Progenitor cell of endocrine pancreas (in vitro differentiated cells): ENCODE measurements at places on chromosomes 5 and 9.

GRCh38 chr5:6115852-6116251 is 262.5 kb downstream of the MED10 start:
- DNase-seq, result no peak

DNA sequence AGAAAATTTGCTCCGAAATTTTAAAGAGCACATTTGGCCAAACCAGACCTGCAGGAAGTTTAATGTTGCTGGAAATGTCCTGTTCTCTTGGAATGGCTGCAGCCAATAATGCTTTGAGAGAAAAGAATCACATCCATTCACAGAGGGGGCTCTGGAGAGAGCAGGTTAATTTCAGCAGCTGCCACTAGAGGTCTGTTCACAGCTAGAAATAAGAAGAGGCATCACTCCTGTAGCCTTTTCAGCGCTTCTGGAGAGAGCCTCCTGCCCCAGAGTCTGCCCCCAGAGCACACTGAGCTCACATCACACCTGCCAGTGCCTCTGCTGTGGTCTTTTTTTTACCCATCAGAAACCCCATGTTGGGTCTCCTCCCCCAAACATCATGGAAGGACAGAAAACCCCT is 124.8 kb upstream of the RAD23B start:
- DNase-seq, result no peak

DNA sequence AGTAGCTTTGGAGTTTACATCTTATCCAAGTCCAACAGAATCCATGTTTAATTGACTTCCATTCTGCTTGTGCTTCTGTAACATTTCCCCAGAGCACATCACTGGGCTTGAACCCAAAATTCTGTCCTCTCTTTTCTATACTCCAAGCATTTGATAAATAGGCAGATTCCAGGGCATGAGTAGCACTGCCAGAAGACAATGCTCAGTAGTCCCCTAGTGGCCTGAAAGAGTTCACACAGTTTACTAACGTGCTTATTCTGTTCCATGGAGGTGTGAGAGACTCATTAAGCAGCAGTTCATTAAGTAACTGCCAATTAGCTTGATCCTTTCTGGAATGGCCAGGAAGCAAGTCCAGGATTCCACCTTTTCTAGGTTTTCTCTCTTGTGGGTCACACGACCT is 9.4 kb upstream of the GABRA6 start:
- DNase-seq, result no peak

DNA sequence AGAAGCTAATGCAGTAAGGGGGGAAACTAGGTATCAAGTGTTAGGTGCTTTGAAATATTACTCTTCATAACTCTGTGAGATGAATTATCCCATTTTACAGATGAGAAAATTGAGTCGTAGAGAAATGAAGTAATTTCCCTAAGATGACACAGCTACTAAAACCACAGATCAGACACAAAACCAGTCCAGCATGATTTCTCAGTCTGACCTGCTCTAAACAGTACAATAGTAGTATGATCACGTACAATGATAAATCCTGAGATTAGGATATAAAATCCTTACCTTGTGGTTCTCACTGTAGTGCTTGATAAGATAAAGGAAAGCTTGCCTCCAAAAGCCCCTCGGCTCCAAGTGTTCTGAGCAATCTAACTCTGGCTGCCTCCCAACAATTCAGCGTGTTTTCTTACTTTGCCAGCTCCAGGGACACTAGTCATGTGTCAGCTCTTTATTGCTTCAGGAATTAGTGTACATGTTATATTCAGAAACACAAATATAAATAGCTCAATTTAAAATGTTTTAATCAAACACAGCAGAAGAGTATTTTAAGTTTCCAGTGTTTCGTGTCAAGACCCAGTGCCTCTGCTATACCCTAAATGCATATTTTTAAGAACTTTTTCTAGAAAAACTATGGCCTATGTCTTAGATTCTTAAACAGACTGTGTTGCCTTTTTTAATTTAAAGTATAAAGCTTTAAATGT is 243.6 kb downstream of the DENND1A start:
- DNase-seq, result no peak

- DNase-seq, result no peak
Observed at GRCh38 chr9:100430286-100430940, 3.5 kb downstream of the MSANTD3 start.

DNA sequence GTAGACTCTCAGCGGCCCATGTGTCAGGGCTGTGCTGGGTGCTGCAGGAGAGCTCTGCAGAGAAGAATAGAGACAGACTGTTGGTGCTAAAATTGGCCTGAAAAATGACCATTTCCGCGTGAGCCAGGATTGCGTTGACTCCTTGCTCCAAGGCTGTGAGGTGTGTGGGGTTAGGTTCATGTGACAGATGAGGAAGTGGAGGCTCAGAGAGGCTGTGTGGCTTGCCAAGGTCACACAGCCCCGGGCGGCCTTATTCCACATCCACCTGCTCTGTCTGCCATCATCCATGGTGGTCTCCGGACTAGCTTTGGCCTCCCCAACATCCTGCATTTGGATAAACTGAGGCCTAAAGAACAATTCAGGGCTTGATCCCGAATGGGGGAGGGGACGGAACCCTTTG is 15.2 kb downstream of the NEK6 start:
- DNase-seq, result no peak

- no peak for DNase-seq
Observed at GRCh38 chr5:76849419-76850291, at the start of gene S100Z. S100Z (plus strand) TSS chr5:76850014; CDS start chr5:76875360, 25,346 bp downstream.

DNA sequence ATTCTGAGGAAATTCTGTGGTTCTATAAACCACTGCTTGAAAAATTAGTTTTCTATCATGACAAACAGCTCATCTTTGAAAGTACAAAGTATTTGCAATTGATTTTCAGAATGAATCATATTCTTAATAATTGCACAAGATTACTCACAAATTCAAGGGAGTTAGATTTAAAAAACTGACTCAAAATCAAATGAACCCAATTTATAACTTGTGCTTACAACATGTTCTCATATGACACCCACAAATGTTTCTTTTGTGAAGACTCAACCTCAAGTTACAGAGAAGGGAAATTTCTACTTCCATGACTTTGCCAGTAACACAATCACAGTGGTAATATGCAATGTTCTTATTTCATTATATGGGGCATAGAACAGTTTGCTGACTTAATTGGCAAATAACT is 272.0 kb upstream of the ACTBL2 start:
- DNase-seq, result no peak

DNA sequence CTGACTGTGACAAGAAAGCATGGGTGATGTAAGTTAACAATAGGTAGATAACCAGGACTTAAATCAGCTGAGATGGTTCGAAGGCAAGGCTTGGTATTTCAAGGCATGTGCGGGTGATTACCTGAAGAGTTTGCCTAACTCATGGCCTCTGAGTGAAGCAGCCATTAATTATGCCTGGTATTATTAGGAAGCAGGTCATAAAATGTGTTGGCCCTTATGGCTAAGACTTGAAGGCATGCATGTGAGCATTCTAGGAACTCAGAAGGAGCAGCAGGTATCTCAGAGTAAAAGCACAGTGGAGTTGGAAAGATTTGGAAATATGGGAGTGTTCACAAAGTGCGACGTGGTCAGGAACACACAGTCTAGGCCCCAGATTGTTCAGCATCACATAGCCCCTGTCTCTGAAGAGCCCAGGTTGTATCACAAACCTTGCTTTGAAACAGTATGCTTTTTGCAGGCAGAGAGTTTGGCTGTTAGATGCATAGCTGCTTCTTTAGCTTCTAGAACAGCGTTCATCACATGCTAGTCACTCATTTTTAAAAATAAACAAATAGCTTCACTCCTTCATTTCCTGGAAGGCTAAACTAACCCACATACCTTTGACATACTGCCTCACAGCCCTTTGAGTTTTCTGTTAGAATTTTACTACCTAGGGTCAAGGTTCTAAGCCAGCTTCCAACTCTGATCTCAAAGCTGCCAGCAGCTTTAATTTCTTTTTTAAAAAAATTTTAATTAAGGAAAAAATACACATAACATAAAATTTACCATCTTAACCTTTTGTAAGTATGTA is 2.1 kb downstream of the HEXB start:
- DNase-seq, result no peak

DNA sequence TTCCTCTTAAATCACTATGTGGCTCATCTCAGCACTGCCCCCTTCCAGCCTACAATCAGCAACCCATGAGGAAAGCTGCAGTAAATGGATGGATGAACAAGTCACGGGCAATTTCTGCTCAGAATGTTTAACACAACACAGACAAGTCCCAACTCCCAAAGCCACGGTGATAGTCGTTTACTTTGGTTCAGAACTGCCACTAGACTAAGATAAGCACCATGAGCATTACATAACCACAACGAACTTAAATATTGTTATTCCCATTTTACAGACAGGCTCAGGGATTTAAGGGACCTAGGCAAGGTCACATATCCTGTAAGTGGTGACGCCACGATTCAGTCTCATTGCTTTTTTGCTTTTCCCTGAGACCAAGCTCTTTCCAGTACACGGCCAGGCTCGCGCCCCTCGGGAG is 2.0 kb upstream of the SMIM27 start:
- no peak for DNase-seq

- no peak for DNase-seq
Observed at GRCh38 chr9:2209400-2209799, 194.3 kb downstream of the SMARCA2 start.

GRCh38 chr9:98442114-98442513 is 186.7 kb upstream of the TBC1D2 start:
- no peak for DNase-seq

DNA sequence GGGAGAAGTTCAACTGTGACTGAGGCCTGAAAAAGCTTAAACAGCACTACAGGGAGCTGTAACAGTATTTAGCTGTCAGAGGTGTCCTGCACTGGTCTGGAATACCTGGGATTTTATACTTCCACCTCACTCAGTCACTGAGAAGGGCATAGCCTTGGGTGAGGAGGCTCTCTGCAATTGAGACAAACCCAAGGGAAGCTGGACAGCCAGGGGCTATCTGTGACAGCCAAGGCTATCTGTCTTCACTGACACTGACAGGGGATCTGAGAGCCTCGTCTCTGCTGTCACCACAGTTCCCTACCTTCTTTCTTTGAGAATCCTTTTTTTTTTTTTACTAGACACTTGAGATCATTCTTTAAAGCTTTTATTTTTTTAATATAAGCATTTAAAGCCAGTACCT is 356.2 kb upstream of the CD180 start:
- no peak for DNase-seq

DNA sequence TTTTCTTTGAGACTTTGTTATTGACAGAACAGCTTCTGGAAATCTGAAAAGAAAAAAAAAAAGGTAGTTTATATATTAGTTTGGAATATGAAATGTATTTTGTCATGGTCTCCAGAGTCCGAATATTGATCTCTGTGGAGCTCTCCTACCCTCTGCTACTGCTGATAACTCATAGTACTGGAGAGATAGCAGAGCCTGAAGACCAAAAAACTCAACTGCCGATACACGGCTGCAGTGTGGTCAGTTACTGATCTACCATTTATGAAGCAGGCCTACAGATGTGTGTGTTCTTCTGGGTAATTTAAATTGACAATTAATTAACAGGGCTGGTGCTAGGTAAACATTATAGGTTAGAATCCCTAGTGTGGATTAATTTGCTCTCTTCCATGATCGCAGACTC is 3.8 kb upstream of the FAM120A start:
- DNase-seq, result no peak

- no peak for DNase-seq
Observed at GRCh38 chr9:100091650-100092049, 7.2 kb downstream of the ERP44 start.

GRCh38 chr5:101969742-101970141 is 326.3 kb downstream of the SLCO4C1 start:
- no peak for DNase-seq

GRCh38 chr5:169758886-169759285 is 121.8 kb downstream of the DOCK2 start:
- DNase-seq, result no peak

- DNase-seq, result no peak
Observed at GRCh38 chr5:168879331-168879730, 300.2 kb upstream of the PANK3 start.

DNA sequence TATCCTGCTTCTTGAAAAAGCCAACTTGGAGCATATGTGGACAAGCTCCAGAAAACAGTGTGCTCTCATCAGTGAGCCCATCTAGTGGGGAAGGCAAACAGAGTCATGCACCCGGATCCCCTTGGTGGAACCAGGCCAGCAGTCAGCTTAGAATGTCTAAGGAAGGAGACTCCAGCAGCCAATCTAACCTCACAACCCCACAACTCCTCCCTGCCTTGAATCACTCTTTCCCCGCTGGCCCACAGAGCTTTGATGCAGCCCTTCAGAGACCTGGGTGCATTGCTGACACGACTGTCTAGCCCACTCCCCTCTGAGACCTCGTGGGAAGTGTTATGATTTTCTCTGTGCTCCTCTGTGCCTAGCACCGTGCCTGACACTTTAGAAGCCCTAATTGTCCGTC is 623.7 kb downstream of the BNC2 start:
- no peak for DNase-seq

DNA sequence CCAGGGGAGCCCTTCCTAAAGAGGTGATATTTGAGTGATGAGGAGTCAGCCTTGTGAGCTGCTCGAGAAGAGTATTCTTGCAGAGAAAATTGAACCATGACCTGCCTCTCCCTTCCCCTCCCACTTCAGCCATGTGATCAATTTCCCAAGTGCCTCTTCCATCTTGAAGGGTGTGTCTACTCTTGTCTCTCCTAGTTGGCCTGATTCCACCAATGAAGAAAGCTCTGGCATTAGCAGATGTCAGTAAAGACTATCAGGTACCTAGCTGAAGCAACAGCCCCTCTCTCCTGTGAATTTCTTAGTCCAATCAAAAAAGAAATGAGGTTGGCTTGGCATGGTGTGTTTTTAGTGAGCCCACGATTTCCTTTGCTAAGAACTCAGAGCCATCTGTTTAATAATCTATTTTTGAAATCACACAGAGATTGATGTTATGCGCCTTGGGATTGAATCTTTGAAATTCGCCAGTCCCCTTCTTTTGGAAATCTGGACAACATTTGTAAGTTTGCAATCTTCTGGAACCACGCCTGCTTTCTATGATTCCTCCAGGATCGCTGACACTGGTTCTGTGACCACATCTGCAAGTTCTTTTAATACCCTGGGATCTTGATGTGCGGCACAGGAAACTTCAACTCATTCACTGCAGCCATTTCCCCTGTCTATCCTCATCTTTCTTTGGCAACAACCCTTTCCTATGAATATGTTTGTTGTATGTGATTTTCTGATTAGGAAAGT is 404.6 kb downstream of the DMRT2 start:
- no peak for DNase-seq

DNA sequence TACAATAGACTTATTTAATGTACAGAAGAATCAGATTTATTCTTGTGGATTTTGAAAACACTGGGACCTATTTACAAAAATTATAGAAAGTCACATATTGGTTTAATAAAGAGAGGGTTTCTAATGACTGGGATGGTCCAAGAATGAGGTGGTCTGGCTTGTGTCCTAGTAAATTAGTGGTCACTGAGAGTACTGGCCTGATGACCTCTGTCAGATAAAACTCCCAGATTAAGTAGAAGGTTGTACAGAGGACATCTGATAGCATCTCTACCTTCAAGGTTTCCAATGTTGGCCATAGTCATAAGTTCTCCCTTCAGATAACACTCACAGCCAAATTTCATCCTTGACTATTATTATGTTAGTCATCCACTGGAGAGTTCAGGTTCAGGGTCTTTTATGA is 692.9 kb downstream of the MTRR start:
- DNase-seq, result no peak

DNA sequence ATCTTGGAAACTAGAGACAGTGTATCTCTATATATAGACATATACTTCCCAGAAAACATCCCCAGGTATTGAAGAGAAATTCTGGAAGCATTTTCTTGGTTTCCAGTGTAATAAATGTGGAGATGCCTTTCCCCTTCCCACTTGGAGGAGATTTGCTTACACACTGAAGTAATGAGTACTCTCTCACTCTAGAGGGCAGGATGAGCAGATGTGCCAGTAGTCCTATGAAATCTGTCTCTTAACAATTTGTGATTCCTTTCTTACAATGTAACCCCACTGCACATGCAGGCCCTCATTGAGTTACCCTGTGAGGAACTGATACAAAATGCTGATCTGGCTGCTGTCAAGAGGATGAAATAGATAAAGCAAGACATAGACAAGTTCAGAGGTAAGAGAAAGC is 567.2 kb downstream of the SLCO4C1 start:
- no peak for DNase-seq
